ENCODE measurements at places on chromosomes 1 and 21.

GRCh38 chr1:179933219-179933618 is 21.4 kb upstream of the CEP350 start:
- DNase-seq: no peak

- no peak for DNase-seq
Measured at GRCh38 chr21:41927727-41928409, 25.9 kb downstream of the C2CD2 start.

DNA sequence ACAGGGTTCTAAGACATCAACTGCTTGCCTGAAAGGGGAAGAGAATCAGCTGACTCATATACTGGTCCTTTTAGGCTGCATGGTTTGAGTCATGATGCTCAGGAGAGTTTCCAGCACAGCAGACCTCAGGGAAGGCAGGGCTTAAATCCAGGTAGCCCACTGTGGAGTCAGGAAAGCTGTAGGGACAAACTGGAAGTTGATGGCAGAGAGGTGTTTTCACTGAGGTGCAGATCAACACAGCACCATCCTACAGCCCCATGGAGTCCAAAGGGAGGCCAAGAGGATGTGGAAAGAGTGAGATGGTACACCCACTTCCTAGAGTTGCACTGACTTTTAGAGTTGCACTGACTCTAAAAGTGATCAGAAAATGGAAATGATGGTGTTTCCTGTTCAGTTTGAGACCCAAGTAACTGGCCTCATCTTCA is 252.4 kb upstream of the DUSP10 start:
- DNase-seq: no peak

GRCh38 chr21:17389311-17389710 is 123.5 kb upstream of the CXADR start:
- DNase-seq: no peak

GRCh38 chr1:53943490-53944043 is 1.9 kb downstream of the IFT25 start:
- no peak for DNase-seq

GRCh38 chr1:100009458-100009857 is 39.7 kb downstream of the SLC35A3 start:
- DNase-seq: no peak

- peak; percentile 54 for DNase-seq
Measured at GRCh38 chr21:37800456-37801061, 115.7 kb downstream of the KCNJ6 start.

- no peak for DNase-seq
Measured at GRCh38 chr1:65105596-65105995, 42.4 kb upstream of the AK4 start.

- DNase-seq: no peak
Measured at GRCh38 chr21:25062061-25062460, 545.2 kb downstream of the MRPL39 start.

DNA sequence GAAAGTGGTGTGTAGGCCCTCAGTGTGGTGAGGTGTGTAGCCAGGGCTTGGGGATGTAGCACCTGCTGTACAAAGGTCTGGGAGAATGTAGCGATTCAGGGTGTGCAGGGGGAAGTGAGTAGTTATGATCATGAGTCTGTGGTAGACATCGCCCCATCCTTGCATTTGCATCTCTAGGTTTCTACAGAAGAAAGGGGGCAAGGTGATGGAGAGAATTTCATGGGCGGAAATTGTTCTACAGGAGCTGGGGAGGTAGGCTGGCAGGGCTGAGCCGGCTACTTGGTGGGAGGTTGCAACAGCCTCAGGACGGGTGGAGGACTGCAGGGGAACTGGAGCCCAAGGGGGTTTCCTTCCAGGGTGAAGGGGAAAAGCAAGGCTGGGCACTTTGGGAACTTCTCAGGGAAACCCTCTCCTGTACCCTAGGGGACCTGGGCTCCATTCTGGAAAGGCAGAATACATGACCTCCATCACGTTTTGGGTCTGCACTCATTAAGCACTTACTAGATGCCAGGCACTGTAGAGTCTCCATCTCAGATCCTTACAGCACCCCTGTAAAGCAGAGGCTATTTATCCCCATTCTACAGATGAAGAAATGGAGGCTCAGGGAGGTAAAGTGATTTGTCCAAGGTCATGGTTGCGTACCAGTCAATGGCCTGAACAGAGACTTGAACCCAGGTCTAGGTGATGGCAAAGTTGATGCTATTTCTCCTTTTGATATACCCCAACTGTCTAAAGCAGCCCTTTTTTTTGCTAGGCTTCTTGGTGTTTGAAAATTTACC is 14.5 kb upstream of the TNFRSF1B start:
- no peak for DNase-seq

DNA sequence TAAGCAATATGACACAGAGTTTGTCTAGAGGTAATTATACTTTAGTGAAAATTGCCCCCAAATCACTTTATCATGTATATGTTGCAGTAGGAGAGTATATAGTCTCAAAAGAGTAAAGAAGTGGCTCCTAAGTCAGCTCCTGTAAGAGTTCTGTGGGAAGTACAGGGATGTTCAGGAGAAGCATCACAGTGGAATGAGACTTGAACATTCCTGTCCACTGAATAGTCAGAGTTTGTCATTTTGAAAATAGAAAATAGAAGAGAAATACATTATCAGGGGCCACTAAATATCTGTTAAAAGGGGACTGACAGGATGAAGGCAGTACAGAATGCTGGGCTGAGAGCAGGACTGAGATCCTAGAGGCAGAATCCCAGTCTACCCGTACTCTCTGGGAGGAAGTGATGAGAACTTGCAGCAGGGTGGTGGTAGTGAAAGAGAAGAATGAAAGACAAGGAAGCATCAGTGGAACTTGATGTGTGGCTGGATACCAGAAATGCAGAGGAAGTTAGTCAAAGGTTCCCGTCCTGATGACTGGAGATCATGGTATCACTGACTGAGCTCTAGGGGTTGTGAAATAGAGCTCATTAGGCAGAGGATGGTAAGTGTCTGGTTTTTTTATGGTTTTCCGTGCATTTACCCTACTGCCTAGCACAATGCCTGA is 153.4 kb downstream of the FMN2 start:
- DNase-seq: peak; percentile 56

DNA sequence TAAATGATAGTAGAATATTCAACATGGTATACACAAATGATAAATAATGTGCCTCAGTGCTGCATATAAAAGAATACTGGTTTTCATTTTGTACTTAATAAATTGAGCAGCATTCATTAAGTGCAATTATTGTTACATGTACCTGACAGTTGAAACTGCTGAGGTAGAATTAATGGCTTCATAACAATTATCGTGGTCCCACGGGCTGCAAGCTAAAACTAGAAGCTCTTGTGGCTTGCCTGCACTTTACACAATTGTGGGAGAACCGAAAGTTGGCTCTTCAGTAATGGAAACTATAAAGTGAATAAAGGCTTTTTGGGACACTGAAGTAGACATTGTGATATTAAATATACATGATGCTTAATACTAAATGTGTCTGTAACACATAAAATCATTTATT is 23.2 kb downstream of the INSL5 start:
- no peak for DNase-seq

GRCh38 chr21:30434033-30434631 is 4.1 kb downstream of the KRTAP13-4 start:
- peak; percentile 35 for DNase-seq

DNA sequence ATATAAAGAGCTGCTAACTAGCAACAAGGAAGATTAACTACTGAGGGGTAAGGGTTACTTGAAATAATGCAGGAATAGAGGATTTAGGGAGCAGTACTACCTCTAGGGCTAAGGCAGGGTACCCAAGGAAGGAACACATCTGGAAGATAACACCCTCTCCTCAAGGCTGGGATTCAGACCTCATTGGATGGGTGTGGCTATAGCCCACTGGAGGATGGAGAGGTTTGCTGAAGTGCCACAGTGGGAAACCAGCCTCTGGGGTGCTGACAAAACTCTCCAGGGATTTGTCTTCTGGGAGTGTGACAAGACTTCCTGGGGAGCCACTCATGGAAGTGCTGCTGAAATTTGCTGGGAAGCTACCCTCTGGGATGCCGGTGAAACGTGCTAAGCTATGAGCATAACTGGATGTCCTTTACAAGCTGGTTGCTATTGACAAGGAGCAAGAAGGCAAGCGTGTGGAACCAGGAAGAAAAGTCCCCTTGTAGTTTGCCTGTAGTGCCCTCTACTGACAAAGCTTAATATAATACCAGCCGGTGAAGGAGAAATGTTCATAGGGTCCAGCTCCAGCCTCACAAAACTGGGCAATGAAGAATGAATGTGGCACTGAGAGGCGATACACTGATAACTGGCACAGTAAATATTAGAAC is 122.8 kb upstream of the USP24 start:
- DNase-seq: peak; percentile 32

DNA sequence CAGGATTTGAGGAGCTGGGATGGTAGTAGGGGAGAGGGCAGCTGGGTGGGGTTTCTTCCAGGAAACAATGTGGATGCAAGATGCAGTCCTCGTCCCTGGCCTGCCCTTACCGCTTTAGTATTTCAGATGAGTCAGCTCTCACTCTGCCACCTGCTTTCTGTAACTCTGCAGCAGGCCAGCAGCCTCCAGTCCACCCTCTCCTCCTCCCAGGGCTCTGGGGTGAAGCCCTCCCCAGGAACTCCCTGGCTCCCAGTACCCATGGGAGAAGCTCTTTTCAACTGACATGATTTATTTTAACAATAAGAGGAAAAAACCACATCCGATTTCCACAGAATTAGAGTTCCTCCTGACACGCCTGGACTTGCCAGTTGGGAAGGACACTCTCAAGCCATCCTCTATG is 39.0 kb upstream of the IL20 start:
- DNase-seq: peak; percentile 58

GRCh38 chr1:81430236-81430938 is 370.3 kb upstream of the ADGRL2 start:
- no peak for DNase-seq

DNA sequence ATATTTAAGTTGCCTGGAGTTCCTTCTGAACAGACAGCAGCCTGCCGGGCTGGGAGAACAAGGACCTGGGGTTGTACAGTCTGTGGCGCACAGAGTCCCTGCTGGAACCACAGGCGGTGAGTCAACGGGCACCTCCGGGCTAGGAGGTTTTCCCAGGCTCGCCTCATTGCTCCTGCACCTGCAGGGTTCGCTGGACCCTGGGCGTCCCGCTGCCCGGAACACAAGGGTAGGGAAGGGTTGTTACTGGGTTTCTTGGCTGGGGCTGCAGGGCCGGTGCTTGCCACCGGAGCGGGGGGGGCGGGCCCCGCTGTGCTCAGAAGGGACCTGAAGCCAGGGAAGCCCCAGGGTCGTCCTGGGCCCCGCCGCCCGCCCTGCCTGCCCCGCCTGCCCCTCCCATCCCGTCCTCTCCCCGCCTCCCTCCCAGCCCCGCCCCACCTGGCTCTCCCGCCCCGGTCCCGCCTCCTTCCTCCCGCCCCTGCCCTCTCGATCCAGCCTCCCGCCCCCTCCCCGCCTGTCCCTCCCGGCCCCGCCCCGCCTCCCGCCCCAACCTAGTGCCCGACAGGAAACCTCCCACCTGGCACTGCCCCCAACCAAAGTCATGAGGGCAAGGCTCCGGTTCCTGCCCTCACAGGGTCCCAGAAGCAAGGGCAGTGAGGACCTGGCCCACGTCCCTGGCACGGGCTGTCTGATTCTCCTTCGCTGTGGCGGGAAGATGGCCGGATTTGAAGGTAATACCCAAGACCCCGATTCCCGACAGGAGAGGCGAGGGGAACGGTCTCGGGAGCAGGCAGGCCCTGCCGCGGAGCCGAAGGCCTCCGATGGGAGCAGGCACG is 6.8 kb downstream of the JMJD4 start:
- peak; percentile 82 for DNase-seq

GRCh38 chr1:19521411-19521810 is 36.1 kb upstream of the CAPZB start:
- DNase-seq: no peak

DNA sequence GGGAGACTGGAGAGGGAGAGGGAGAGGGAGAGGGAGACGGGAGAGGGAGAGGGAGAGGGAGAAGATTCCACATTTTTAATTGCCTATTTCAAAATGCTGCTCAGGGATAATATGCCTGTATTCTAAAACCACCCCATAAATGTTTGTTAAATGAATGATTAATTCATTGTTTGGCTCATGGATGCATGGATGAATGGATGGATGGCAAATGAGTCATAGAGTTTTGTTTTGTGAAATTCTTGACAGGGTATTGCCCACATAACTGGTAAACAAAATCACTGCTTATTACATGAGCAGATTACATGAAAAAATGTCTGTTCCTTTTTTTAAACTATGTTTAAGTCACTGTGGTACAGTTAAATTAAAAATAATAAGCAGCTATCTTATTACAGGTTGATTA is 220.4 kb downstream of the ZP4 start:
- no peak for DNase-seq

DNA sequence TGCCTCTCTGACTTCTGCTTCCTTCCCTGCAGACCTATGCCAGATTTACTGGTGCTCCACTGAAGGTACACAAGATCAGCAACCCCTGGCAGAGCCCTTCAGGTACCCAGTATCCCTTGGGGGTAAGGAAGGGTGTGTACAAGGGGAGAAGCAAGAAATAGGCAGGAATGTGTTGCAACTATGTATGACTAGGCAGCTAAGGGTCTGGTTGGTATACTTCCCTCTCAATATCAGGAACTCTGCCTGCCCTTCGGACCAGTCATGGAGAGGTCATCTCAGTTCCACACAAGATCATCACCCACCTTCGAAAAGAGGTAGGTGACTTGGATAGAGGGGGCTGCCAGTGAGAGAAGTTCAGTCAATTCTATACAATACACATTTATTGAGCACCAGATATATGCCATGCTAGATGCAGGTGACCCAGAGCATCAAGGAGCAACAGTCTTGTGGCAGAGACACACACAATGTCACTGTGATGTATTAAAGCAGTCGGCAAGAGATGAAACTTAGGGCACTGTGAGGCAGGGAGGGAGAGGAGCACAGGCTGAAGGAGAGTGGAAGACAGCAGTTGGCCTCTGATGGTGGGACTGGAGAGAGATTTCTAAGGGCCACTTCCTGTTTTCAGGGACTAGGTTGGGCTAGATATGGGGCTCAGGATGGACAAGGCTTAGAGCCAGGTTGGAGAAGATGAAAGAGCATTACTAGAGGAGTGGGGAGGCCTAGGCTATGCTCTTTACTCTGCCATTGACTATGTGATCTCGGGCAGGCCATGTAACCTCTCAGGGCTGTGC is 2.0 kb downstream of the MTX1 start:
- DNase-seq: no peak

- DNase-seq: peak; percentile 84
Measured at GRCh38 chr1:206589206-206589605, 23.1 kb downstream of the EIF2D start.

GRCh38 chr1:214123061-214123784 is 135.4 kb downstream of the PROX1 start:
- DNase-seq: peak; percentile 80

- DNase-seq: no peak
Measured at GRCh38 chr1:56780826-56781225, 38.4 kb downstream of the FYB2 start.

Data from A172 (cell line).